ENCODE measurements at places on chromosomes 7 and 10.

DNA sequence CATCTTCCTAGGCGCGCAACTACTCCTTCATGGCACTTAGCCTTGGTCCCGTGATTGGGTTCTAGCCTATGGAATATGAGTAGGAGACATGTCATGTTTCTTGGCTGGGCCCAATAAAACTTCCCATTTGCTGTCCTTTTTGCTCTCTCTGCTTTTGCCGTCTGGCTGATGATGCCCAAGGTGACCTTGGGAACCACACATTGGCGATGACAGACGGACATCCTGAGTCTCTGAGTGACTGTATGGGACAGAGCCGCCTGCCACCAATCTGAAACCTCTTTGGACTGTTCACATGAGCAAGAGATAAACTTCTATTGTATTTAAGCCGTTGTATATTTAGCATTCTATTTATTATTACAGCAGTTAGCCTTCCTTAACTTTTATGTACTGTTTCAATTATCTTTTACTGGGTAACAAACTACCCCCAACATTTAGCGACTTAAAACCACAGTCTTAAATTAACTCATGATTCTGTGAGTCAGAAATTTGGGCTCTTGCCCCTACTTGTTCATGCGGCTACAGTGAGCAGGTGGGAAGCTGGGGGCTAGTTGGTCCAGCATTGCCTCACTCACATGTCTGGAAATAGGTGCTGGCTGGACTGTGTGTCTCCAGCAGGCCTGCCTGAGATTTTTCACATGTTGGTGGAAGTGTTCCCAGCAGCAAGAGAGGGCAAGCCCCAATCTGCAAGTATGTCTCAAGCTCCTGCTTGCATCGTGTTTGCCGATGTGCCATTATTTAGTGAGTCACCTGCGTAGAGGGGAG, 71.7 kb downstream of the NOD1 start:
- no peak for DNase-seq

DNA sequence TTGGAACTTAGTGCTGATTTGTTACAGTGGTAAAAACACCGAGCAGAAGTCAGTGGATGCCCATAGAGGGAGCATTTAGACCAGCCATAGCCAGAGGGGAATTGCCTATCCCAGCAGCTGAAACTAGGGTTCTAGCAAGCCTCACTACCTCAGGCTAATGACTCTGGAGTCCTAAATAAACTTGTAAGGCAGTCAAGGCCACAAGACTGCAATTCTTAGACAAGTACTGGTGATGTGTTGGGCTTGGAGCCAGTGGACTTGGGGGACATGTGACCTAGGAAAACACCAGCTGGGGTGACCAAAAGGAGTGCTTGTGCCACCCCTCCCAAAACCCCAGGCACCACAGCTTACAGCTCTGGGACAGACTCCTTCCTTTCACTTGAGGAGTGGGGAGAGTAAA, 209.0 kb downstream of the MAGI2 start:
- DNase-seq: no peak

GRCh38 chr7:126529254-126529653, 723.5 kb downstream of the GRM8 start:
- DNase-seq: no peak

DNA sequence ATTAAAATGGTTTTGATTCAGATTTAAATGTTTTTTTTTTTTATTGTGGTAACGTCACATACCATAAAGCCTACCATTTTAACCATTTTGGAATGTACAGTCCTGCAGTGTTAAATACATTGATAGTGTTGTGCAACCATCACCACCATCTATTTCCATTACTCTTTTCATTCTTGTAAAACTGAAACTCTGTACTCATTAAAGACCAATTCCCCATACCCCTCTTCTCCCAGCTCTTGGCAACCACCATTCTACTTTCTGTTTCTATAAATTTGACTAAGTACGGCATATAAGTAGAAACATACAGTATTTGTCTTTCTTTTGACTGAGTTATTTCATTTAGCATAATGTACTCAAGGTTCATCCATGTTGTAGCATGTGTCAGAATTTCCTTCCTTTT, 96.2 kb downstream of the EXOC4 start:
- no peak for DNase-seq

- no peak for DNase-seq
Observed at GRCh38 chr10:71274901-71275796, 43.9 kb upstream of the SLC29A3 start.

DNA sequence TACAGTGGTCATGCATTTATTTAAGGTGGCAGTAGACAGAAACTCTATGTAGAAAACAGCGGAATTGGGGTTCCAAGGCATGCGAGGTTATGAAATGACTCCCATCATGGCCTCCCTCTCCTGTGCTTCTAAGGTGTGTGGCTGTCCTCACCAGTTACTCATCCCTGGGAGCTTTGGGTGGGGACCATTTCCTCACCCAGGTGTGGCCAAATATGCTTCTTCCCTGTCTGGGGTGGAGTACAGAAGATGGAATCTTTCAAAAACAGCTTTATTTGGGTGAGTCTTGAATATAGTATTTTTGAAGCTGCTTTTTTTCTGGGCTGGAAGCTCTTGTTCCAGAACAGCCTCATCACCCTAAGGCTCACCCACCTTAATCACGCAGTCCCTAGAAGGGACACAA, 139.0 kb downstream of the NRF1 start:
- no peak for DNase-seq

DNA sequence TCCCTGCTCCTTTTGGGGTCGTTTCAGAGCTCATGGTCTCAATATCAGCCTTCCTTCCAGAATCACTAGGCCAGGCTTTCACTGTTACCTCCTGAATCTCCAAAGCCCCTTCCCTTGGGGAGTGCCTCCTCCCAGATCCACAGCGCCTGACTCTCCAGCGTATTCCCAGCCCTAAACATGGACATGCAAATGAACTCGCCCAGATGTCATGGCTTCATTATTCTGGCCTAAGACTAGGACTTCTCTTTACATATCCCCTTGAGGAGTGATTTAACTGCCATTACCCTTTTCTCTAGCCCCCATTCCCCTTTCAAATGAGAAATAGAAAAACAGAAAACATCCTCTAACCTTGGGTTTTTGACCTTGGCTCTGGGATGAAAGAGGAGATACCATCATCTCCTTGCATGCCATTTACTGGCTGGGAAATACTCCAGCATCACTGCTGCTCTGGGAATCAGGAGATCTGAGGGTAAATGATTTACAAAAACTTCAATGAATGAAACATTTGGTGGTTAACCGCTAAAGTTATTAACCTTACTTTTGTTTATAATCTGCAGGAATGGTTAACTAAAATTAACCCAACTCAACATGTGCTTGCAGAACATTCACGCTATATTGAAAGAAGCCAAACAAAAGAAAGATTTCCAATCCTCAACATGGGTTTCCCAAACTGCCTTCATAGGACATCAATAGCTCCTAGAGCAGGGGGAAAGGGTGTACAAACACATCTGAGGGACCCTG, 37.0 kb downstream of the FAM171A1 start:
- DNase-seq: no peak

- DNase-seq: no peak
Observed at GRCh38 chr7:130865408-130866236, 131.6 kb upstream of the KLF14 start.

- DNase-seq: no peak
Observed at GRCh38 chr10:124640538-124641231, 103.5 kb downstream of the FAM53B start.

DNA sequence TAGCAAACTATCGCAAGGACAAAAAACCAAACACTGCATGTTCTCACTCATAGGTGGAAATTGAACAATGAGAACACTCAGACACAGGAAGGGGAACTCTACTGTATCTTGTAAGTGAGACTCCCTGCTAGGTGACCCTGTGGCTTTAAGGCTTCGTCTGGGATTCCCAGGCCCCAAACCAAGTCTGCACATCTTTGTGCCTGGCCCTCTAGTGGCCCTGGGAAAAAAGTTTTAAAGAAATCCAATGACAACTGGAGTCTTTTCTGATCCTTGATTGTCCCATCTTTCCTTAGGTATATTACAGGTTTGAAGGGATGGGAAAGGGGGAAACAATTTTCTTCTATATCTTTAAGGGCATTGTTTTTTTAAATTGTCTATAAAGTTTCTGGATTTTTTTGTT, 10.6 kb upstream of the LIPM start:
- DNase-seq: no peak

DNA sequence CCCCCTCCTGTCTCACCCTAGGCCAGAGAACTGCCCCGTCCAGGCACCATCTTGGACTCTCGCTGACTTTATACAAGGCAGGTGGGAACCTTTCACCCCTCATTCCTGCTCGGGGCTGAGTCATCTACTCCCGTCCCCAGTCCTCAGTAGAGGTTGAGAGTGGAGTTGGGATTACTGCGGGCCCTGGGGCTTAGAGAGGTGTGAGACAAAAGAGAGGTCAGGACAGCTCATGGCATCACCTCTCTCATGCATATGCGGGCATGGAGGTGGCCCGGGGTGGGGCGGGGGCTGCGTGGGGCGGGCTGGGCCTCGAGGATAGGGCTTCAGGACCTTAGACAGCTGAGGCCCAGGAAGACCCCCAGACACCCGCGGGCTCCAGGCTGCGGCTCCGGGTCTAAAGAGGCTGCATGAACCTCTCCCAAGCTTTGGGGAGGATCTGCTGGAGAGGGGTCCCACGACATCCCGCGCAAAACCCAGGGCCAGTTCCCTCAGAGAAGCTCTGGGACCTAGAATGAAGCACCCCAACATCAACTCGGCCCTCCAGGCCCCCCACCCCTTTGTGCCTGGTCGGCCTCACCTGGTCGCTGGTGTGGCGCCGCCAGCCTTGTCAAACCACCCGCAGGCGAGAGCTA, 317 bp downstream of the PDZD7 start:
- DNase-seq: no peak

DNA sequence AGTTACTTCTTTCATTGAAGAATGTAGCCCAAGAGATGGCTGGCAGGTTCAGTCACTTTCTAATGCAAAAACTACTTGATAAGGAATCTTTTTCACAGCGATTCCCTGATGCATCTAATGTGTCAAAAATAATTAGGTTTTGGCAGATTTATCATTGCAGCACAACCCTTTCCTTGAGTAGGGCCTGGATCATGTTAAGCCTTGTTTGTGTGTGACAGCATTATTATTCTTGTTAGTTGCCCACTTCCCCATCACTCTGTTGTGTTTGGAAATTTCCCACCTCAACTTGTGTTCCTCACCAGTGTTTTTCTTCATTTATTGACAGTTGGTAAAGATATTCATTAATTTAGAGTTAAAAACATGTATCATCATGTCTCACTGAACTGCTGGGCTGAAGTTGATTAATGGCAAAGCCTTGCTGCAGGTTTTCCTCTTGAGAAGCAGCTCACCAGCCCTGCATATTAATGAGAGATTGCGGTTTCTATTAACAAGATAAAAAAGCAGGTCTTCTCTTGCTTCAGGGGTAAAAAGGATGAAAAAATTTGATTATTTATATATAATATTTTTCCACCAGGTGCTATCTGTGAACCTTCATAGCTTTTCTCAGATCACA, 233.3 kb upstream of the MDFIC start:
- no peak for DNase-seq

DNA sequence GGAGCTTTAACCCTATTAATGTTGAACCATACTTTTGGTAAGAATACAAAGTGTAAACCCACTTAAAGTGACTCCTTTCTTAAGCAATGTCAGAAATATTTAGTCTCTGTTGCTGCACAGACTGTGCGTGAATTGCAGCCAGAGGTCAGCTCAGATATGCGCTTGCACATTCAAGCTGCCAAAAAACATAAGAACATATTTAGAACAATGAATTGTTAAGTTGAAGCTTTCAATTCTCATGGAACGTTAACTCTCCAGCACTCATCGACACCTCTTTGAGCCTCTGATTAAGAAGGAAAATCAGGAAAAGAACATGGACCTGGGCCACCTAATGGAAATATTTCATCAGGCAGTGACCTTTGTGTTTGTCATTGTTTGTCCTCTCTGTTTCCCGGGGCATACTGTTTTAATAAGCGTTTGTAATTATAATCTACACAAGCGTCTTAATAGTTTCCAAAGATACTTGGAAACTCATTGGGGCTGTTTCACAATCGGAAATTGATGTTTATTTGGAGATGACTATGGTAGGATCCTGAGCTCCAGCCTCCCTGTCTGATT, 193.0 kb upstream of the CELF2 start:
- DNase-seq: no peak

GRCh38 chr7:31284106-31284505, 56.4 kb downstream of the NEUROD6 start:
- no peak for DNase-seq

DNA sequence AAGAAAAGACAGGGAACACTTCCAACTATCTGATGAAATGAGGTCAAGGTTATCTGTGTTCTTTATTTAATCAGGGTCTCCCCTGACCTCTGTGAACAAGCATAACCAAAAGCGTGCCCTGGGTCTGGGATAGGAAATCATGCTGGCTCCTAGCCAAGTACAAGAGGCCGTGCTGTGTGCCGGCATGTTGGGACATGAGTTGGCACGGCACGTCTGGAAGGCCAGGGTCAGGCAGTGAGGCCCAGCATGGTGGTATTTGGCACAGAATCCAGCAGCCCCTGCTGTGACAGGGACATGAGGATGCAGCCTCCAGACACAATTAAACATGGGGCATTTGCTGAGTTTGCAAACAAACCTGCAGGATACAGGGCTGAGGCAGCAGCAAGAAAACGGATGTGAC, 320.4 kb downstream of the PLXNA4 start:
- no peak for DNase-seq

DNA sequence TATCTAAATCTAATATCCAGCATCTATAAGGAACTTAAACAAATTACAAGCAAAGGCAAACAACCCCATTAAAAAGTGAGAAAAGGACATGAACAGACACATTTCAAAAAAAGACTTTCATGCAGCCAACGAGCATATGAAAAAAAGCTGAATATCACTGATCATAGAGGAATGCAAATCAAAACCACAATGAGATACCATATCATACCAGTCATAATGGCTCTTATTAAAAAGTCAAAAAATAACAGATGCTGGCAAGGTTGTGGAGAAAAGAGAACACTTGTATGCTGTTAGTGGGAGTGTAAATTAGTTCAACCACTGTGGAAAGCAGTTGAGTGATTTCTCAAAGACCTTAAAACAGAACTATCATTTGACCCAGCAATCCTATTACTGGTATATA, 334.4 kb upstream of the CACNA2D1 start:
- DNase-seq: no peak

DNA sequence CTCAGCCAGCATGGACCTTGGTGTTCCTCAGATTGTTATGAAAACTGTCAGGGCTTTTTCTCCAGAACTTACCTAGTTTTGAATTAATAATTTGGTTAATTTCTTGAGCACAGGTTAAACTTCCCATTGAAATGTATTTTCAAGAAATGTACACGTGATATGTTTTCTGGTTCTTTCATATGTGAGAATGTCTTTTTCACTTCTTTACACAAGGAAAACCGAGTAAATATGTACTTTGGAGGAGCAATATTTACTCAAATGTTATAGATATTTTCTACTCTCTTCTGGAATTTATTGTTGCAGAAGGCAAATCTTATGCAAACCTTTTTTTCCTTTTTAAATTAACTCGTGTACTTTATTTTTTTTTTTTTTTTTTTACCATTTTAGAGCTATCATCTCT, 134.3 kb downstream of the AHR start:
- DNase-seq: no peak

- DNase-seq: no peak
Observed at GRCh38 chr7:30225863-30226613, 58.4 kb upstream of the ZNRF2 start.
